ENCODE measurements at places on chromosomes 6 and 20.

GRCh38 chr20:63124092-63124781, 91.7 kb downstream of the YTHDF1 start:
- ATAC-seq = no peak

DNA sequence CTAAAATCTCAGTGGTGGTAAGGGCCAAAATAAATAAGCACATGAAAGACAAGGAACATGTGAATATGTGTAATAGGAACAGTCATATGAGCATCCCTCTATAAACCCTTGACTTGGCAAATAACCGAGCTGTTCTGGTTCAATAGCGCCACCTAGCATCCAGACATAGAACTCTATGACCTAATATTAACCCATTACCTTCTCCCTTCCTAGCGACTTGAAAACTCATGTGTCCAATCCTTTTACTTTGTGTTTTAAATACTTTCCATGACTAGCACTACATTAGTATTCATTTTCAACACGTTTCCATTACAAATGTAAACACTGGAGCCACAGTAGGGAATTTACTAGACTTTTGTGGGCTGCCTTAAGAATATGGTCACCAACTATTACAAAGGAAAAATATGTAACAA, 279.7 kb downstream of the UST start:
- ATAC-seq = no peak

DNA sequence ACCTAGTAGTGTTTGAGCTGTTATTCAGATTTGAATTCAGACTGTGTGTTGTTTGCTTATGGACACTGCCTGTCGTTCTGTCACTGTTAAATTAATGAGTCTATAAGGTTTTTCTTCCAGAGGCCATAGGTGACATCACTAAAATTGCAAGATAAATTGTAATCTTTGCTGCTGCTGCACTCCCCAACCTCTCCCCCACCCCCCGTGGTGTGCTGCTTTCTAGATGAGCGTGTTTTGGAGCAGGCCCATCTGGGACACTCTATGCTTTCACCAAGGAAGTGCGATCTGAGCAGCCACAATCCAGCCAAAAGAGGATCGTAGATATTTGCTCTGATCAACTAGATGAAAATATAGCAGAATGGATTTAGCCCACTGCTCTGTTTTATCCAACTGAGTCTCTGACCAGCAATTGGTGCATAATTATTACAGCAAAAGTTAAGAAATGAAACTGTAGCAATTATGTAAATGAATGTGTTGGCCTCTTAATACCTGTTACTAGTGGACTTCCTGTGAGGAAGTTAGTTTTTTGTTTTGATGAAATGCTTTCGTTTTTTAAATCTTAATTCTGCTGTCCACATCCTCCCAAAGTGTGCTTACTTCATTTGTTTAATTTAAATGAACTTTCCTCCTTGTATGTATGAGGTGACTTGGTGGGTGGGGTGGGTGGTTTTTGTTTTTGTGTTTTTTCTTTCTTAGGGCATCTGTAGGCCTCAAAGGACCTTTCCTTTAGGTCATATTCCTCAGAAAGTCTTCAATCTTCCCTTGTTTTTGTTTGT, 58.1 kb downstream of the RPRD1B start:
- no peak for ATAC-seq

GRCh38 chr20:23165307-23165750, 79.2 kb upstream of the CD93 start:
- ATAC-seq = no peak

GRCh38 chr6:48110436-48111142, 408 bp downstream of the PTCHD4 start:
- ATAC-seq = no peak

GRCh38 chr6:22529866-22530265, 39.5 kb upstream of the HDGFL1 start:
- ATAC-seq = no peak

DNA sequence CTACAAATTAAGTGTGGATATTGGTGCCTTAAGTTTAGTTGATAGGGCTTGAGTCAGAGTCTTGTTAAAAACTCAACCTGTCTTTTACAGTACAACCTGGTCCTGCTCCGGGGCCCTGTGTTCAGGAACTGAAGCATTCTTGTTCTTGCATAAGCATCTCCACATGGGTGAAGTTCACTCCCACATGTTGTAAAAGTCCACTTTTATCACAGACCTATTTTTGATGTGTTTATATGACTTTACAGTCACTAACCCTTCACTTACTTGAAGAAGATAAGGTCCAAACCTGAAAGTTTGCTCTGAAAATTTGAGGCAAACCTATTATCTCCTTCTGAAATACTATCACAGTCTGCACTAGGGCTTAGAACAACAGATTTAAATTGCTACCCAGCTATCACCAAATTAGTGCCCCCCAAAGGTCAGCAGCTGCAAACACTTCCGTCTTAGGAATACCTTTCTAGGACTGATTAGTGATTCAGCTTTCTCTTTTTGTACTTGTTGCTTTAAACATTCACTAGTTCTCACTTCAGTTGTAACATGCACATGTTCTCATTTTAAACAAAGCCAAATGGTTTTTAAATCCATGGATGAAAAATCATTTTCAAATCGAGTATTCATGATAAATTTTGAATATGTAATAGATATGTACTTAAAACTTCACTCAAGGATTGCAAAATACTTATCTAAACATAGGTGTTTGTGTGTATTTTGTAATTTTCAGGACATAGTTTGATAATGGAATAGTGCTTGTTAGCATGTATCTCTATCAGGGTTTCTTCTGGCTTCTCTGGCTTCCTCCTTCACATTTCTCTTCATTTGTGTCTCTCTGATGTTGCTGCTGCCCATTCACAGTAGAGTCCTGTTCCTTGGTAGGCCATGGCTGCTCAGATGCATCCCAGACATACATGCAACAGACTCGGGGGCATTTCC, 469.8 kb upstream of the SOX4 start:
- no peak for ATAC-seq

DNA sequence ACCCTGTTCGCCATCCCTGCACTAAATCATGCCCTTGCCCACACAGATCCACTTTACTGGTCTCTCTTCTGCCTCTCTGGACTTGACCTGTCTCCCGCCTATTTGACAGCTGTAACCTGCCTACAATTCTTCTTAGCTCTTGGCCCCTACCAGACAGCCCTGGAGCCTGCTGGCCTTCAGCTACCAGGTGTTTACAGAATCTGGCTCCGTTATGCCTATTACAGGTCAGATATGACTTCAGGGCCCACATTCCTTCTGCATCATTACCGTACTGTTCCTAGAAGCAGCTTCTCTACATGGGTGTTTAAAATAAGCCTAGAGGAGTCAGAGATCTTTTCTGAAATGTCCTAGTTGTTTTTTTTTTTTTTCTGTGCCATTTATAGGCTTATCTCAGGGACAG, 45.4 kb upstream of the CCN6 start:
- no peak for ATAC-seq

GRCh38 chr6:3088446-3088845, 20.2 kb downstream of the RIPK1 start:
- ATAC-seq = no peak

- ATAC-seq = no peak
These were observed 765 bp upstream of the GMDS start for GRCh38 chr6:2245877-2246863.

- ATAC-seq = peak; percentile 63
These were observed 100.4 kb upstream of the MLN start for GRCh38 chr6:33904050-33904746.

GRCh38 chr20:59817846-59818615, 115.4 kb downstream of the SYCP2 start:
- no peak for ATAC-seq
